Naive thymus-derived CD4-positive, alpha-beta T cell (primary cell): ENCODE measurements at places on chromosomes 11 and 22.

GRCh38 chr11:134022748-134023147, 46.1 kb upstream of the JAM3 start:
- DNase-seq = no peak

GRCh38 chr11:71251151-71251721, 1.1 kb downstream of the SHANK2 start:
- DNase-seq = no peak

DNA sequence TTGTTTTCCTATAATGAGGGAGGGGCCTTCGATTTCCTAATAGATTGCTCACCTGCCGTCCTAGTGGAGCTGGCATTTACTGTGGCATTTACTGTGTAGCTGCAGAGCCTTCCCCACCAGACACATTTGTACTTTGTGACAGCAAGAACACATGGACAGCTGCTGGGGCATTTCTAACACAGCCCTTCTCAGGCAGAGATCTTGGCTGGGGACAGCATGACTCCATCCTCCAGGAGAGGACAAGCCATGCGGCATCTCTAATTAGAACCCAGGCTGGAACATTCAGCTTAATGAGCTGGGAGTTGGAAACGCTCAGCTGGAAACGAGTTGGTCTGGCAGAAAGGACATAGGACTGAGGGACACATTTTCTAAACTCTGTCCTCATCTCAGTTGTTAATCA, 887.5 kb downstream of the NTM start:
- DNase-seq = no peak

DNA sequence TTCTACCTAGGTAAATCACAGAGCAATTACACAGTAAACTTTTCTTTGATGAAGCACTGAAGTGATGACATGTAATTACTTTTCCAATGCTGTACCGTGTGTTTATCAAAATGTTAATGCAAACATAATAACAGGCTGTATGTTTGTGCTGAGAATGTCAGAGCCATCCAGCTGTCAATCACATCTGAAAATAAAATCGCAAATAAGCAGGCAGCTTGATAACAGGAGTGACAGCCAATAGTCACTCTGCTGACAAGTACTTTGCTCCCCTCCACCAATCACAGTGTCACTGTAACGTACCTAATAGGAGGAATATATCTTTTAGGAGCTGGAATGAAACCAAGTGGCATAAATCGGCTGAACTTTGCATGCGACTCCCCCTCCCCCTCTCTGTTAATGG, 119.7 kb downstream of the KIRREL3 start:
- no peak for DNase-seq

GRCh38 chr22:19913337-19913936, 28.1 kb upstream of the COMT start:
- no peak for DNase-seq

DNA sequence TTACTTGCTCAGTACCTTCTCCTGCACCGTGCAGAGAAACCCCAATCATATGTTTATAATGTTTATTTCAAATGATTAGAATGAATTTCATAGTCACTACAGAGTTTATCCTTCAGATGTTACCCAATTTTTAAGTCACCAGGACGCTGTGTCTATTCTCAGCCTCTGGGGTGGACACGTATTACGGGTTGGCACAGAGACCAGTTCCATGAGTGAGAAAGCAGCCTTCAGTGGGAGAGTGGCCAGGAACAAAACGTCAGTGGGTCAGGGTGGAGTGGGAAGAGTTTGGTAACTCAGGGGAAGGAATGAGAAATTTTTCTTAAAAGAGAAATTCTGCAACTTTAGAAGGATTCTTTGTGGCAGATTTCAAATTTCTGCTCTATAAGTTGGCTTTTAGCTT, 77.1 kb upstream of the MTMR2 start:
- no peak for DNase-seq

DNA sequence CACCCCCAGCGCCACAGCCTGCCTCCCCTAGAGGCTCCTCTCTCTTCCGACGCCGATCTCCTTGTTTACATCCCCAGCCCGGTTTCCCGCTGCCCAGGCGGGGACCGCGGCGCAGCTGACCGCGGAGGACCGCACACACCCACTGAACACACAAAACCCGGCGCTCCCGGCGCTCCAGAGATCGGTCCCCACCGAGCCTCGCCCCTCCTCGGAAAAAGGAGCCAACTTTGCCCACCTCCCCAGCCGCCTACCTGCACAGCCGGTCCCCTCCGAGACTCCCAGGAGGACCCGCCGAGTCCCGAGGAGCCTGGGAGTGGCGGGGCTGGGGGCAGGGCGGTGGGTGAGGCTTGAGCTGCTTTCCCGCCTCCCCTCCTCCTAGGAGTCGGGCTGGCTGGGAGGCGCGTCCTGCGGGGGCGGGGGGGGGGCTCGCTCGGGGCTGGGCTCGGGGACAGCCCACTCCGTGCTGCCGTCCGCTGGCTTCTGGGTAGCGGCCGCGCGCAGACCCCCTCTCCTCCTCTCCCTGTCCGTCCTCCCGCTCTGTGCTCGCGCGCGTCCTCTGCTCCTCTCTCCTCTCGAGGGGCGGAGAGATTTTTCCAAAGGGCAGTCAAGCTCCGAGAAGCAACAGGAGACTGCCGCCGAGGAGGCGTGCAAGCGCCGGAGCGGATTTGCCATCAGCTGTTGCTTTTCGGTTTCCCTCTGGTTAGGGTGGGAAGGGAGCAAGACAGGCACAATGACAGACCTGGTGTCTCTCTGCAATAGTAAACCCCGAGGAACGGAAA, at the start of gene FXYD6:
TSS of gene FXYD6 (minus strand) at position 318 of the 779 bp plus-strand sequence. CDS start 33,882 bp downstream, outside the sequence.
- no peak for DNase-seq

DNA sequence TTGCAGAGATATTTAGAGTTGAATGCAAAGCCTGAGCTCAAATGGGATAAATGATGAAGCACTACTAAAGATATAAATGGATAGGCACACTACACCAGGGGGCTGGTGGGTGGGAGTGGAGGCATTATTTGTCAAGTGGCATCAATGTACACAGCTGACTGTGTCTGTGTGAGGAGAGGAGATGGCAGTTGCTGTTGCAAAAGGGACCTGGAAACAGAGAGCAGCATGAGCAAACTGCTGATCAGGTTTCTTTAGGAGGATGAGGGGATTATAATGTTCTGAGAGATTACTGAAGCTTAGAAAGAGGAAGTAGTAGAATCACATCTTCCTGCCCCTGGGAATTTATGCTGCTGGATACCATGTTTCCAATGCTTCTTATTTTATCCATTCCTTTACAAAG, 39.4 kb upstream of the LIN7C start:
- no peak for DNase-seq

DNA sequence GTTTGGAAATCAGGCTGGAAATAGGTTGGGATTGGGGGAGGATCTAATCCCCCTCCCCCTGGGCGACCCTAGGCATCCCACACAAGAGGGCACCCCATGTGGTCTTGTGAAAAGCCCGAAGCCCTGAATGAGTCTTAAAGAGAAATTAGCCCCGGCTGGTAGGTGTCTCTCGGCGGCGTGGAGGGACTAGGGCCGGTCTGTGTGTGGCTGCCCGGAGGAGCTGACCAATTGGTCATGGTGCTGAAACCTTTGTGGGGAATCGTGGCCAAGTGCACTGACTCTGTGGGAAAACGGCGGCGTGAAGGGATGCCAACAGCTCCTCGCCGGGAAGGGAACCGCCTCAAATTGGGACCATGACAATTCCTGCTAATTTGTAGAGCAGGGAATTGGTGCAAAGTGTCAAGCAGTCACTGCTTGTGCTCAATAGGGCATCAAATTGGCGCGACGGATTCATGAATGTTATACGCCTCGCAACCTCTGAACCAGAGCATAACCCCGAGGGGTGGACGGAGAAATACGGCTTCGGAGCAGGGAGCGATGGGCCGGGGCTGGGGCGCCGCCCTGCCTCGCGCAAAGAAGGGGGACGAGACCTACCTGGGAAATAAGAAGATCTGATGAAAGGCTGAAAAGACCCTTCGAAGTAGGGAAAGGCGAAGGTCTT, 1.5 kb downstream of the DBX1 start:
- no peak for DNase-seq

- DNase-seq = no peak
Observed at GRCh38 chr11:130391711-130392110, 36.7 kb downstream of the ADAMTS8 start.

GRCh38 chr11:98600103-98600502, 420.6 kb upstream of the CNTN5 start:
- DNase-seq = no peak

DNA sequence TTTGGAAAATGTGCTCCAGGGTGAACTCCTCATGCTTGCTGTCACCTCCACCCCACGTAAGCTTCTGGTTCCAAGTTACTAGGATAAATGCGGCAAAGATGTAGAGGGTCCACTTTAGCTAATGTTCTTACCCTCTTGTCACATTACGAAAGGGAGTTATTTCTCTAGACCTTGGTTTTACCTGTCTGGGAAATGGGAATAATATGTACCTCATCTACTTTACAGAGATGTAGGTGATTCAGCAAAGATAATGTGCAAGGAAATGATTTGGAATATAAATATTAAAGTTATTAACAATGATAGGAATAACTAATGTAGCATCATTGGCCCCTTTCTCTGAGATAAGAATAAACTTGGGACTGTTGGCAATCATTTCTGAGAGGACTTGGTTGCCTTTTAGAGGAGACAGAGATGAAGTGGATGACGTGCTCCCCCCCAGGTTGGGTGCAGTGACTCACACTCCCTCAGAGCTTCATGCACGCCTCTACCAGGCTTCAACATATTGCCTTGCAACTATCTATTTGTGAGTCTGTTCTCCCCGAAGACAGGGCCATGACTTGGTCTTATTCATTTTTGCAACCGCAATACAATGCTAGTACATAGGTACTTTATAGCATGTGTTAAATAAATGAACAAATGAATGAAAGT, 97.1 kb downstream of the ME3 start:
- no peak for DNase-seq

DNA sequence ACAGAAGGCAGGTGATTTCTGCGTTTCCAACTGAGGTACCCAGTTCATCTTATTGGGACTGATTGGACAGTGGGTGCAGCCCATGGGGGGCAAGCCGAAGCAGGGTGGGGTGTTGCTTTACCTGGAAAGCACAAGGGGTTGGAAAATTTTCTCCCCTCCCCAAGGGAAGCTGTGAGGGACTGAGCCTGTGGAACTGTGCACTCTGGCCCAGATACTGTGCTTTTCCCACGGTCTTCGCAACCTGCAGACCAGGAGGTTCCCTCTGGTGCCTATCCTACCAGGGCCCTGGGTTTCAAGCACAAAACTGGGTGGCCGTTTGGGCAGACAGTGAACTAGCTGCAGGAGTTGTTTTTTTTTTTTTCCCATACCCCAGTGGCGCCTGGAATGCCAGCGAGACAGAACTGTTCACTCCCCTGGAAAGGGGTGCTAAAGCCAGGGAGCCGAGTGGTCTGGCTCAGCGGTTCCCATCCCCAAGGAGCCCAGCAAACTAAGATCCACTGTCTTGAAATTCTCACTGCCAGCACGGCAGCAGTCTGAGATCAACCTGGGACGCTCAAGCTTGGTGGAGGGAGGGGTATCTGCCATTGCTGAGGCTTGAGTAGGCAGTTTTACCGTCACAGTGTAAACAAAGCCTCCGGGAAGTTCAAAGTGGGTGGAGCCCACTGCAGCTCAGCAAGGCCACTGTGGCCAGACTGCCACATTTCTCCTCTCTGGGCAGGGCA, 97.2 kb downstream of the JRKL start:
- no peak for DNase-seq

DNA sequence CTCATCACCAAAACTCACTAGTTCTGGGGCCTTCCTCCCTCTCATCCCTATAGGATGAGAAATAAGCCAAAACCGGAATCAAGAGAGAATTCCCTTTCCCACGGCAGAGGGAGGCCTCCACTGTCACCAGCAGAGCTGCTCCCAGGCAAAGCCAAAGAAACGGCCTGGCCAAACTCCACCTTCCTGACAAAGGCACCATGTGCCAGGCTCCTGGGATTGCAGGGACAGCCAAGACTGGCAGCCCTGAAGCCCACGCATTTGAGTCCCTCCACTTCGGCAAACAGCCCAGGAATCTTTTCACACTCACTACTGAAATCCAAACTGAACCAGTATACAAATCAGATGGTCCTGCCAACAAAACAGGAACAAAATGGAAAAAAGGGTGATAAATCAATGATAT, 6.1 kb downstream of the SMCO4 start:
- no peak for DNase-seq

DNA sequence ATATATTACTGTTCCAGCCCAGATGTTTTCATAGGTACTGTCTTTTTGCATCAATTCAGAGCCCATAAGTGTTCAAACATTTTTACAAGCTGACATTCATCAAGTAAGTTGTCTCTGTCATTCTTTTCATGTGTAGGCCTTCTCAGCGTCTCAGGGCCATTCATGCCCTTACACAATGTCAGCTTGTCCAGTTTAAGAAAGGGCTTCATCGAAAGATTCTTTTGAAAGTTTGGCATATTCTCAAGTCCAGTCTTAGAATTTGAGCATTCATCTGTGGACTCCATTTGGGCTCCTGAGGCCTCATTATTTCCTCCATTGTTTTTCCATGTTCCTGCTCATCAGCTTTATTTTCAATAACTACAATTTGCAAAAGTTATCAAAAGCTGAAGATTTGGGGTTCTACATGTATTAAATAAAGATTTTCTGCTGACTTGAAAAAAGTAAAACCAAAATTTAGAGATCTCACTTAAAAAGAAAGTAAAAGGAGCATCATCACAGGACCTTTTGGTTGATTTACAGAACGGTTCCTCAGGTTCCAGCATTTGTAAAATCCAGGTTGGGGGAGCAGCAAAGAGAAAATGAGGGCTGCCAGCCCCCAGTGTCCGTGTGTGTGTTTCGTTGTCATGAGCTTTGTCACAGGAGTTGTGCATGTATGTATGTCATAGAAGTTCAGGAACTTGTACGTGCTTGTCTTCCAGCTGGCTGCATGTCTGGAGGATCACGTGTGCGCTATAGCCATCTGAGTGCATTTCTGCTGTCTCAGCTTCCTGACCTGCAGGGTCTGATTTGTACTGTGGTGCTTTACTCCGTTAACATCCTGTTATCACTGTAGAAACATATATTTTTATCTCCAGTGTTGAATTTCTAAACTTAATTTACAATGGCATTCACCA, 15.6 kb downstream of the MOV10L1 start:
- no peak for DNase-seq
